CD4-positive, alpha-beta T cell treated with Interleukin-4 for 1 hour (primary cell): ENCODE measurements at places on chromosomes 4 and X.
A peak's percentile ranks its signal among the peaks of the same experiment; 100 is the strongest.

GRCh38 chr4:116453127-116453526 lies 632.2 kb downstream of the TRAM1L1 start:
- no peak for DNase-seq

DNA sequence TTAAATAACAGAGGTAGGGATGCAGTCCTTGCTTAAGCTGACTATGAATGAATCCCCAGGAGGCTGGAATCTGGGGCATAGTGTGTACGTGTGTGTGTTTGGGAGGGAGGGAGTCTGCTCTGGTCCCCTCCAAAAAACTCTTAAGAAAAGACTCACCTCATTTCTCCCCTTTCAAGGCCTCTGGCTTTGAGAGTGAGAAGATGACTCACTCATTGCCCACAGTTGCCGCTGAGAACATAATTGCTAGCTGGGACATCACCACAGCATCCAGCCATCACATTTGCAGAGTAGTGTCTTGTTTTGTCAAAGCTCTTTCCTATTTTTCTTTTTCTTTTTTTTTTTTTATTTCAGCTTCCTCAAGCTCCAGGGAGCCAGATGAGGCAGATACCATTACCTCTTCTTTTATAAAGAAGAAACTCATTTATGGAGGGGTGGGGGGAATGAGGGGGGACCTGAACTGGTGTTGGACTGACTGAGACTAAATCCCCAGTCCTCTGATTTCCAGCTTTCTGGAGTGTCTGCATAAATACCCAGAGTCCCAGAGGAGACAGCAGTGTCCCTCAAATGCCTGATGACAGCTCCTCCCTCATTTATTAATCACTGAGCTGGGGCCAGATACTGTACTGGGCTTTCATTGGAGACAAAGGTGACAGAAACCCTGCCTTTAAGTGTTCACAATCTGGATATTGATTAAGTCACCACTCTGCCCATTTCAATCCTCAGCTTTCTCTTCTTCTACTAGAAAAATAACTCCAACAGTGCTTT lies 61.9 kb upstream of the LAS1L start:
- DNase-seq, result peak; percentile 72

DNA sequence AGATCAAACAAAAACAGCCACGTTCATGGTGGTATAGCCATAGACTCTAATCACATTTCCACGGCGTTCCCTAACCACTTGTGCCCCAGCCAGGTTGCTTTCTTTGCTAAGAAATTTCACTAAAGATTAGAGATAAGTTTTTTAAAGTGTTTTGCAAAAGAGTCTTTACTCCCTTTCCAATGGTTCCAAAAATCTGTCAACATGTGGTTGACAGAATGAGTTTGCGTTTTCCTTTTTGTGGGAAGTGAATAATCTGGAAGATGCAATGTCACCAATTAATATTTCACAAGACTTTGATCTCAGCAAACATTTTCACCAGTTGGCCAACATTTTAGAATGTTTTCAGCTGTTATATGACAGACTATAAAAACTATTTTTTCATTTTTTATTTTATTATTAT lies 35.3 kb downstream of the CXCL1 start:
- no peak for DNase-seq

DNA sequence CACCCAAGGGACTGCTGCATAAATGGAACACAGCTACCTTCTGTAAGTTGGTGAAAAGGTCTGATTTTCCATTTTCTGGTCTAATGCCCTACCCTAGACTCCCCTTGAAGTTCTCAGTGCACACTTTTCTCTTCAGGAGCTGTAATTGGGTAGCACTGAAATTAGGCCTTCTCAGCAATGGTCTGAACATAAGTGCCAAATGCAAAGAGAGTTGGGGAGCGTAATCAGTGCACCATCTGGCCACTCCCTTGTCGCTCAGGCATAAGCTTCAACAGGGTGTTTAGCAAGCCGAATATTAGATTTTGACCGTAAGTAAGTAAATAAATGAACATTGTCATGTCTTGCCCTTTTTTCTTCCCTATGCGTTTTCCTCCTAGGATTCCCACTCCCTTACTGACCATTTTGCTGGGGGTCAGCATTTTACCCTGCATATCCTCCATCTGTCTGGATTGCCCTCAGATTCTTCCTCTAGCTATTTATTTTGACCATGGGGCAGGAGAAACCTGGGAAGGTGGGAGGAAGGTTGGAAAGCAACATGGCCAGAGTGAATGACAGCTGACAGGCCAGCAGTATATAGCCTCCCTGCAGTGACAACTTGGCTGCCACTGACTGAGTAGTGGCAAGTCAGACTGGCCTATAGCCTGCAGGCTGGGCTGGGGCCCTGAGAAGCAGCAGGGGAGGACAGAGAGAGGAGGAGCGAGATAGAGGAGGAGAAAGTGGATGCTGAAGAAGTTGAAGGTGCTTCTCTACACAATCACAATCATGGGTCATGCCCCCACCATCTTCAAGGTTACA lies 2.7 kb downstream of the NHSL2 start:
- no peak for DNase-seq

- no peak for DNase-seq
Measured at GRCh38 chr4:148074462-148074861, 342.6 kb downstream of the ARHGAP10 start.

GRCh38 chr4:148061795-148062194 lies 329.9 kb downstream of the ARHGAP10 start:
- DNase-seq, result no peak

DNA sequence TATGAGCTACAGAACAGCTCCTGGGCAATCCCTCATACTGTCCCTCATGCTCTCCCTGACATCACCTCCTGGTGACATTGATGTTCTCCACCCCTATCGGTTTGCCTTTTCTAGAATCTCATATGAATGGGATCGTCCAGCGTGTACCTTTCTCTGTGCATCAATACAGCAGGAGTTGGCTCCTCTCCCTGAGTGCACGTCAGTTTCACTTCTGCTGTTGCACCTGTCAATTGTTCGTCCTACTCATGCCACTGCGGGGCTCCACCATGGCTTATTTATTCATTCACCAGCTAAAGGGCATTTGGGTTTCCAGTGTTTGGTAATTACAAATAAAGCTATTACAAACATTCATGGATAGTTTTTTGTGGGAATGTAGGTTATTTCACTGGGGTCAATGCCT lies 269.1 kb upstream of the ZFP42 start:
- no peak for DNase-seq

GRCh38 chr4:118036336-118036735 lies 2.0 kb downstream of the NDST3 start:
- DNase-seq, result no peak

GRCh38 chr4:70994387-70995099 lies 1.1 kb downstream of the DCK start:
- no peak for DNase-seq

- DNase-seq, result peak; percentile 21
Measured at GRCh38 chr4:9970399-9971011, 50.8 kb downstream of the SLC2A9 start.
